Glomerular endothelial cell (primary cell): ENCODE measurements at places on chromosomes 4 and X. TPM values are rescaled to one million over a fixed set of nuclear protein-coding genes. Genes with fewer than 3 reads are reported as not detected.
A peak's percentile ranks its signal among the peaks of the same experiment; 100 is the strongest.

- no peak for DNase-seq
Observed at GRCh38 chr4:185137233-185137925, 5.7 kb upstream of the SLC25A4 start.

The RTL9 gene
- not detected in 2 replicates for total RNA-seq

DNA sequence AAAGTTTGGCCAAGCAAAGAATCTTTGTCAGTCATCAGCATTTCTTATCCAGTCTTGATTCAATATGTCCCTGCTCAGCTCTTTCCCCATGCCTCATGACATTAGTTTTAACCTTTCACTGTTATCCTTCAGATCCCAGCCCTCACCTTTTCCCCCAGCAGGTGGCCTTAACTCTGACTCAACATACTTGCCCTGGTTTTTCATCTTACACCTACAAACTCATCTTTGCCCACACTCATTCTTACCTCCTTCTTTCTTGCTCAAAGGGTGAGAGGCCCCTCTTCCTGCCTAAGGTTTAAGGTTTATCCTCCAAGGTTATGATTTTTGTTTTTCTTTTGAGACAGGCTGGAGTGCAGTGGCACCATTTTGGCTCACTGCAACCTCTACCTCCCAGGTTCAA, 10.6 kb upstream of the ANXA5 start:
- no peak for DNase-seq

The PF4V1 gene
- not detected in 2 replicates for total RNA-seq

DNA sequence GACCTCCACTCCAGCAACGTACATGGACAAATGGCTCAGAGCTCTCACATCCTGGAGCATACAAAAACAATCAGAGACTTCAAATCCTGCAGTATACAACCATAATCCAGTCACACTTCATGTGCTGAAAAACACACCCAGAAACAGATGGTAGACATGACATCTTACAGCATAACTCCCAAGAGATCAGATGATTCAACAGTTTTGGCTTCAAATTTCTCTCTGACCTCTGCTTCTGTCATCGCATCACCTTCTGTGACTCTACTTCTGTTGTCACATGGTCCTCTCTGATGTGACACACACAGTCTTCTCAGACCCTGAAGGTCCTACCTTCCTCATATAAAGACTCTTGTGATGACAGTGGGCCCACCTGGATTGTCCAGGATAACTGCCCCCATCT, 18.5 kb downstream of the SUV39H1 start:
- no peak for DNase-seq

GRCh38 chr4:81745050-81745449, 273.3 kb upstream of the RASGEF1B start:
- no peak for DNase-seq

DNA sequence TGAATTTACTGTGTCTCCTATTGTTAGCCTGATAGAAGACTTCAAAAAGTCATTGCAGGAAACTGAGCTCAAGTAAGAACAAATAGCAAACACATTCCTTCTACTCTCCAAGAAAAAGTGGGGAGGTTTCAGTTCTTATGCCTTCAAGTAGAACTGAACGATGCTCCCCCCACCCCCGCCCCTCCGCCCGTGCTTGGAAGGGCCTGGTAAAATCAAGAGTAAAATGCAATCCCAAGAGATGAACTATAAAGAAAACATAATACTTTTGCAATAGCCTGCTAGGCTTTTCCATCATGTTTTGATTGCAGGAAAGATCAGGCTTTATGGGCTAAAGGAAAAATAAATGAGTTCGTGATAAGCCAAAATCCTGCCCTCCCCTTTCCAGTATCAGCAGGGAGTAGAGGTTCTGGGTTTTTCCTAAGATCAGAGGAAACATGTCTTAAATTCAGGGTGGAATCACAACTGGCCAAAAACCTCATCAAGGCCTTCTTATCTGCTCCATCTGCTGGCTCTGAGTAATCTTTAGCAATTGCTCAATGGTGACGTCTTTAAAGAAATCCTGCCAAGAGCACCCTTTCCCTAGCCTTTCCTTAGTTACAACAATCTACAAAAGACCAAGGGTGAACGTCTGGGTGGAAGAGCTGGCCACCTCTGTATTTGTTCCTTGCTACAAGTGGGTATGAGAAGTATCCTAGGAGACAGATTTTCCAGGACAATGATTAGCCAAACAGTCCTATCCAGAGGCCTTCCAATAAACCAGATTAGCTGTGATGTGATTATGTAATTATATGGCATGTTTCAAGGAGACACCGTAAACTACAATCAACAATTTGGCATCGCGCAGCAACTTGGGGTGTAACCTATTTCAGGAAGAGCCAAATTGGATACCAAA, 66.3 kb upstream of the FAM9C start:
- DNase-seq, result peak; percentile 85

The GAGE12J gene
- not detected in 2 replicates for total RNA-seq

The BANK1 gene
- total RNA-seq, result 0.18 and 1.1 TPM in 2 replicates

The SLC10A7 gene
- 5.4 and 12.4 TPM in 2 replicates for total RNA-seq

DNA sequence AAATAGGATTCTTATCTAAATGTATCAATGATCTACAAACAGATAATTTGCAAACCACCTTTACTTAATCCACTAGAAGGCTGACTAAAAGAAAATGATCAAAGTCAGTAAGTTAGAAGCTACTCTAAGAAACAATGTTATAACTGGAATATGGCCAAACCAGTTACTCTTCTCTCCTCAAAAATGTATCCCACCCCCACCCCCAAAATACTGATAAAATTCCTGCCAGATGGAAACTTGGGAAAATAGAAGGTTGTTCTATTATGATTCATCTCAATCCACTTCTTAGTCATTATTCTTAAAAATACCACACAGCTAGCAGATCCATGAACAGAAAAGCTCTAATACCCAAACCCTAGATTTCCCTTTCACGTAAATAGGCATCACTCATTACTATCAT, 206.4 kb downstream of the KLHL13 start:
- DNase-seq, result no peak

The IL21 gene
- not detected in 2 replicates for total RNA-seq

DNA sequence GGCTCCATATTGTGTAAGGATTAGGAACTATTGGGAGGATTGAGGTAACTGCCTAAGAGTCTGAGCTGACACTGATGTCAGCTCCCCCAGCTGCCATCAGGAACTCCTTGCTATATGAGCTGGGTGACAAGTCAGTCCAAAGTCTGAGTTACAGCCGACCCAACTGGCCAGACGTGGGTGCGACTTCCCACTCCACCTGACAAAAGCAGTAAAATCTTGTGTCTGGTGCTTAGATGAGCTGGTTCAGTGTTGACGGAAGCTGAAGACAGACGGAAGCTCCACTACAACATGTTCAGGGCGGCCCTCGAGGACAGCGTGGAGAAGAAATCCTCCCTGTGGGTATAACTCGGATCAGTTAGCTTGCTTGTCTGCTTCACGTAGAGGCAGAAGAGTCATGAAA, 22.8 kb upstream of the NAT8L start:
- no peak for DNase-seq

DNA sequence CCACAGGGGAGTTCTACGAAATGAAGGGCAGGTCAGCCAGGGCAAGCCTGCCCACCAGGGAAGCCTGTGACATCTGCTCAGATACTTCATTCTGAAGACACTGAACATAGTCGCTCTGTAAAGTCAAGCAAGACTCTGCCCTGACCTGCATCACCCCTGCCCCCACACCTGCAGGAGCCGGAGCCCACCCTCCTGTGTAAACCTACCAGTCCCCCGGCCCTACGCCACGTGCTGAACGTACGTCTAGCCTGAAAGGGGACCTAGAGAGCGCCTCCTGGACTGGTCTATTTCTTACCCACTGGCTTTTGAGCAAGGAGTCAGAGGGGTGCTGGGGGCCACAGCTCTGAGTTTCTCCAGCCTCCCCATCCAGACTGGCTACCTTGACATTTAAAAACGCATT, 11.6 kb downstream of the CCNQ start:
- DNase-seq, result no peak

GRCh38 chrX:1535241-1536041, 1.5 kb downstream of the P2RY8 start:
- DNase-seq, result no peak

GRCh38 chrX:41397768-41398167, 49.4 kb upstream of the NYX start:
- DNase-seq, result no peak

DNA sequence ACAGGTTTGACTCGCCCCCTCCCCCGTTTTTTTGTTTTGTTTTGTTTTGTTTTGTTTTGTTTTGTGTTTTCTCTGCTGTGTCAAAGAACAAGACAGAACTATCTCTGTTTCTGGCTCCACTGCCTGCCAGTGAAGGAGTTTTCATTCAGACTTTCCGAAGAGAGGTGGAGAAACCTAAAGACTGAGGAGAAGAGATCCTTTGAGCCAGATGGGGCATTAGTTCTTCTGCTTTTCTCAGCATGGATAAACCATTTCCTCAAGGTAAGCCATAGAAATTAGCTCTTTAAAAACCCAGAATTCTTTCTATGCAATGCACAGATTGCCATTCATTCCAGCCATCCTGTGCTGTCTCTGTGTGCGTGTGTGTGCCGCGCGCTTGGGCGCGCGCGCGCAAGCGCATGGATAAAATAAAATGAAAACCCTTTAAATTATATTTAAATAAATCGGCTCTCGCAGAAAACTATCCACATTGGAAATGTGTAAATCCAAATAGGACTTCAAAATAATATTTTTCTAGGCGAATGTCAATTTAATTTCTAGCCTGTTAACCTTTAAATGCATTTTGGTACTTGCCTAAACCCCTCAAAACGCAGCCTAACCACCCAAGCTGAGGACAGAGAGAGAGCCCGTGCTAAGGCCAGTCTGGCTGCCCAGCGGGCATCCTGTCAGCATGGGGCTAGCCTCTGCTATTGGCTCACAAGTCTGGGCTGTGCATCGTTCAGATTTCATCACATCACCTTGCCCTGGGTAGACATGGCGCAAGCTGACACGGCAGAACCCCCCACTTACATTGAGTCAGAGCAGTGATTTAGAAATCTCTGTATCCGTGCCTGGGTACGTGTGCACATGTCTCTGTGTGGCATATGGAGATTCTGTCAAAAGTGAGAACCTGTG, 113.0 kb upstream of the VAMP7 start:
- no peak for DNase-seq

- no peak for DNase-seq
Observed at GRCh38 chr4:53465281-53465680, 87.8 kb downstream of the FIP1L1 start.

The CWH43 gene
- total RNA-seq, result not detected in 2 replicates

The KIAA1210 gene
- total RNA-seq, result not detected in 2 replicates

The FREM3 gene
- not detected in 2 replicates for total RNA-seq

DNA sequence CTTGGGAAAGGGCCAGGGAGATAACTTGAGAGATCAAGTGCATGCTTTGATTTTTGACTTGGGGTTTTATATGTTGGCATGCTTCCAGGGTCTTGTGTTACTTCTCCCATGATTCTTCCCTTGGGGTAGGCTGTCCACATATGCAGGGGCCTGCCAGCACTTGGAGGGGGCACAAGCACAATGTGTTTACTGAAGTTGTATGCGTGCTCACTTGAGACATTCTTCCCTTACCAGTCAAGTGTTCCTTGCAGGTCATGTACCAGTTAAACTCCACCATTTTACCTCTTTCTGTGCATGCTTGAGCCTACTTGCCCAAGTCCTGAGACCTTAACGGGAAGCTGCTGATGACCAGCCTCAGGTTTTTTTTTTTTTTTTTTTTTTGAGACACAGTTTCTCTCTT, 1880.5 kb downstream of the ARAP2 start:
- DNase-seq, result no peak

GRCh38 chr4:185358959-185359358, 36.8 kb downstream of the LRP2BP start:
- DNase-seq, result no peak

DNA sequence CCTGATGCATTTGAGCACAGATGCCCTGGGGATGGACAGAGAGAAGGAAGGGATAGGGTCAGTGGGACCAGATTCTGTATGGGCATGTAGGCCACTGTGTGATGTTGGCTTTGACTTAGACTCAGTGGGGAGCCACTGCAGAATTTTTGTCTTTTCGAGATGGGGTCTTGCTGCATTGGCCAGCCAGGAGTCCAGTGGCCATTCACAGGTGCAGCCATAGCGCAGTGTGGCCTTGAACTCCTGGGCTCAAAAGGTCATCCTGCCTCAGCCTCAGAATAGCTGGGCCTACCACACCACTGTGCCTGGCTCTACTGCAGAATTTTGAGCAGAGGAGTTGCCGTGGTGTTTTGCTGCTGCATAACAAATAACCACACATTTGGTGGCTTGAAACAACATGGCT, 22.8 kb downstream of the TBC1D14 start:
- DNase-seq, result no peak

- DNase-seq, result no peak
Observed at GRCh38 chr4:78749972-78750727, 26.0 kb upstream of the BMP2K start.

DNA sequence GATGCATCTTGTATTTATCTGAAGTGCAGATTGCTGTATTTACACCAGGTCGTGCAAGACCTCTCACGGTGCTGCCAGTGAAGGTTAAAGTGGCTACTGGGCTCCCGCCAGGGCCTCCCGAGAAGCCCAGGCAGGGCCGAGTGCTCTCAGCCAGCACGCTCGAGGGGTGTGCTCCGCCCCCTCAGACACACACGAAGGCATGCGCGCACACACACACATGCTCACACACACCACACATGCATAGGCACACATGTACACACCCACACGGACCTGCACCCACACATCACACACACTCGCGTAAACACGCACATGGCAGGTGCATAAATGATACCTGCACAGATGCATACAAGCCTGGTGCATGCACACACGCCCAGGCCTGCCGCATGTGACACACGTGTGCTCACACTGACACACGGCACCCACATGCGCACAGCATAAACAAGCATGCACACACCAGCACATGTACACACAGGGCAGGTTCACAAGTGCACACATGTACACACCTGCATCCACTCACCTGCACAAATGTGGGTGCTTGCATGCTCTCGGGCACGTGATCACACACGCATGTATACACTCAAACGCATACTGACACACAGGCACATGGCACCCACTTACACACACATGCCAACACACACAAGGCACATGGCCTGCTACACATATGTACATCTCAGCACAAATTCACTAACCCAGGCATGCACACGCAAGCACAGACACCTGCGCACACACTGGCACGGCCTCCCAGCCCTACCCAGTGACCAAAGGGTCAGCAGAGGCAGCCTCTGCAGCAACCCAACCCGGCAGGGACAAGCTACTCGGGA, 71.6 kb downstream of the FAM53A start:
- DNase-seq, result no peak

The CCKAR gene
- total RNA-seq, result not detected in 2 replicates

- DNase-seq, result no peak
Observed at GRCh38 chrX:134537179-134537955, 77.4 kb downstream of the HPRT1 start.

DNA sequence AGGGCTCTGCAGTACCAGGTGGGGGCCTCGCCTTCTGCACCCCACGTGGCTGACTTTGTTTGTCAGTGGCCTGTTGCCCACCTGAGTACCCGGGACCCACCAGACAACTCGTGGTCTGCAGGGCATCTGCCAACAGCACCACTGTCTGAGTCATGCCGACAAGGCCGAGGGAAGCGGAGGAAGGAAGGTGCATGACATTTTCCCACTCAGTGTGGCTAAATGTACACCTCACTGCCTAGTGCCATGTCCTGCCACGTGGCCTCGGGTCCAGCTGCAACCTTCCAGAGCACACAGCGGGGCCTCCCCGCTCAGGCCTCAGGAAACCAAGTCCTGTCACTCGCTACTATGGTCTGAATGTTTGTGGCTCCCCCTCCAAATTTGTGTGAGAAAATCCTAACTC, 22.1 kb downstream of the ABLIM2 start:
- DNase-seq, result no peak
